ENCODE measurements at places on chromosomes 16 and 17.

- no peak for DNase-seq
Measured at GRCh38 chr16:85430523-85431421, 182.3 kb upstream of the GSE1 start.

- DNase-seq = no peak
Measured at GRCh38 chr17:28071891-28072606, 29.6 kb downstream of the NLK start.

GRCh38 chr17:65417406-65418221 lies 143.8 kb downstream of the AXIN2 start:
- DNase-seq = no peak

DNA sequence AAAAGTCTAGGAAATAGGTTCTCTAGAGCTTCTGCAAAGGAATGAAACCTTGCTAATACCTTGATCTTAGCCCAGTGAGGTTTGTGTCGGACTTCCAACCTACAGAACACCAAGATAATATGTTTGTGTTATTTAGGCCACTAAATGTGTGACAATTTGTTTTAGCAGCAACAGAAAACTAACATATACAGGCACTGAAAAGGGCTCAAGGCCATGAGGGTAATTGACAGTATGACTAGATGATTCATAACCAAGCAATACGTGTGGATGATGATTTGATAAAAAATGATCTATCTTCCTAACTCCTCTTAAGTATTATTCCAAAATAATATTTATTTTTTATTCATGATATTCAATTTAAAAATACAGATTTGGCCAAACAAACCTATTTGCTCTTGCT lies 27.7 kb upstream of the MED13 start:
- no peak for DNase-seq

GRCh38 chr16:72264771-72265170 lies 92.8 kb upstream of the PMFBP1 start:
- no peak for DNase-seq

GRCh38 chr16:81680444-81681275 lies 98.4 kb upstream of the PLCG2 start:
- DNase-seq = no peak

- DNase-seq = no peak
Measured at GRCh38 chr16:47781673-47782072, 320.5 kb downstream of the PHKB start.

DNA sequence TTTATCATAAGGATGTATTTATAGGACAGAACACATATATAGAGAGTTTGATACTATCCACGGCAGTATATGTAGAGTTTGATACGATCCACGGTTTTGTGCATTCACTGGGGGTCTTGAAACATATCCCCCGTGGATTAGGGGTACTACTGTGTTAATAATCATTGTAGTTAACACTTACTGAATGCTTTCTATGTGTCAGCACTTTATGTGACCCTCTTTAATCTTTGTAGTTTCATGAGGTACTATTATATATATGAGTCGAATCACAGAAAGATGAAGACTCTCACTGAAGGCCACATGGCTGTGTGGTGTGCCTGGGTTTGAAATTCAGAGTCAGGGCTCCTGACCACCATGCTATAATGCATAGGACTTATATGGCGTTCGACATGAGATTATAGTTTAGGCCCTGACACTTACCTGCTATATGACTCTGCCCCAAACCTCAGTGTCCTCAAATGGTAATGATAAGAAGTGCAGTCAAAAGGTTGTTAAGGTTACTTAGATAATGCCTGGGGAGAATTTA lies 4.3 kb upstream of the HEATR6 start:
- no peak for DNase-seq

DNA sequence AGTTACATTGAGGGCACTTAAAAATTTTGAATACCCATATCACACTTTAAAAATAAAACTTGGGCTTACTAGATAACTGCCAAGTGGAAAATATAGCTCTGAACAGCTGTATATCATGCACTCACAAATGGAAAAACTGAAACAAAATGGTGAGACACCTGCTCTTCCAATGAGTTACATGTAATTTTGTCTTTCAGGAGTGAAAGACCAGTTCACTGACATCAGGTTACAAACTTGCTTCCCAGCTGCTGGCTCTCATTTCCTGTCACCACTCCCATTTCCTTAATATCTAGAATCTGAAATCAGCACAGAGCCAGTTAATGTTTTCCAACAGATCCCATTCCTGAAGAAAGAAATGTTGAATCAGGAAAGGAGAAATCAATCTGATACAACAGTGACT lies 10.8 kb downstream of the CSNK2A2 start:
- DNase-seq = no peak

DNA sequence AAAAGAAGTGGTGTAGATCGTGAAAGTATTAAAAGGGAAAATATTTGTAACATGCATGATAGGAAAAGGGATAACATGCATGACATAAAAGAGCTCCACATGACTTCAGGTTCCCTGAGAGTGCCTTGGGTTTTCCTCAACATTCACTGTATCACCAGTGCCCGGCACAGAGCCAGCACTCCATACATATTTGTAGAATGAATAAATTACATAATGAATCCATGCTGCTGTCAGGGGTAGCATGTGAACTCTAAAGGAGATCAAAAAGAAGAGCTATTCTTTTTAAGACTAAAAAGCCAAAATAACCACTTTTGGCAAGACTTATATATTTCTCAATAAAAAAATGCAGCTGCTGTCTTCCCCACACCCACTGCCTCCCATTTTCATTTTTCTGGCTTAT lies 2.7 kb upstream of the ZNF594 start:
- DNase-seq = no peak

- DNase-seq = no peak
Measured at GRCh38 chr17:8019166-8019565, 16.8 kb downstream of the GUCY2D start.

DNA sequence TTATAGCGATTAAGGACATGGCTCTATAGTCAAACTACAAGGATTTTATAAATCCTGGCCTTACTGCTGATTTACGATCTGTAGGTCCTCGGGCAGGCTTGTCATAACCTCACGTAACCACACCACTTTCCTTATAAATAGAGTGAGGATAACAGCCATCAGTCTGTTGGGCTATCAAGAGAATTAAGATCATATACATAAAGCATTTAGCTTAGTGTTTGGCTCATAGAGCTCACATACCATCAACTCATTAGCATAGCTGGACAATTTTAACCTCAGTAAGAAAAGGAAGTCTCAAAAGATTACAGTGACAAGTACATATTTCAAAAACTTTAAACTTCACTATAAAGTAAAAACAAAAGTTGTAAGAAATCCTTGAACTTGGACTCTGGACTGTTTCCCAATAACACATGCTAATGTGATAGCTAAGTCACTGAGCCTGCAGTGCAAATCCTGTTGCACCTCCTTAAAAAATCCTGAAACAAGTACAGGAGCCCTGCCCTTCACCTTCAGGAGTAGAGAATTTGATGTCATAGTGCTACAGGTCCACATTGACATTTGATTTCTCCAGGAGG lies 20.8 kb upstream of the CLEC3A start:
- DNase-seq = no peak

DNA sequence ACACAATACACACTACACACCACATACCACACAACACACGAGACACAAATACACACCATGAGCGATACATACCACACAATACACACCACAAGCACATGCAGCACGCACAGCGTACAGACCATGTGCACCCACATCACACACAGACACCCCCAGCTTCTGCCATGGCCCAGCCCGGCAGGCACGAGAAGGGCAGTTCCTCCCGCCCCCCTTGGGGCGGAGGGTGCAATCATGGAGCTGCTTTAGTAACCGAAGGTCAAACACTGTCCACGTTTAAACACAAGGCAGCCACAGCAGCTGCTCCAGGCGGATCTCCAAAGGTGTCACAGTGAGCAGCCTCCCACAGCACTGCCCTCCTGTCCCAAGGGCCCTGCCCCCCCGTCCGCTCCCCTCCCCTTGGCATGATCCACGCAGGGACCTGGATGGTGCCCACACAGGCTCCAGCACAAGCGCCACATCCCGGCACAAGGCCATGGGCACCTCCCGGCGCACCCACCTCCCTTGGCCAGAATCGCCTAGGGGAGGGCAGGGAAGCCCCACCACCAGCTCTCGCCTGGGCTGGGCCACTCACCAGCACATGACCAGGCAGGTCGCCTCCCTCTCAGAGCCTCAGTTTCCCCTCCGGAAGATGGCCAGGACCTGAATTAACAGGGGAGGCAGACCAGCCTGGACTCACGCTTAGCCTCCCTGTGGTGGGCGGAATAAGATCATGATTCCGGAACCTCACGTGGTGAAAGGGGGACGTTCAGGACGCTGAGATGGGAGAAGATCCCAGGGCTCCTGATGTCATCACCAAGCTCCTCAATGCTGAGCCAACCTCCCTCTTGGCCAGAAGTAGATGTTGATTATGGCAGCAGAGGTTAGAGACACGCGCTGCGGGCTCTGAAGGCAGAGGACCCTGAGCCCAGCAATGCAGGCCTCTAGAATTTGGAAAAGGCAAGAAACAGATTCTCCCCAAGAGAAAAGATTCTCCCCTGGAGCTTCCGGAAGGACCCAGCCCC lies 32.6 kb upstream of the ZNF469 start:
- no peak for DNase-seq

GRCh38 chr16:61050547-61050946 lies 985.7 kb downstream of the CDH8 start:
- DNase-seq = no peak

GRCh38 chr17:41386227-41386626 lies 4.1 kb upstream of the KRT34 start:
- DNase-seq = no peak

DNA sequence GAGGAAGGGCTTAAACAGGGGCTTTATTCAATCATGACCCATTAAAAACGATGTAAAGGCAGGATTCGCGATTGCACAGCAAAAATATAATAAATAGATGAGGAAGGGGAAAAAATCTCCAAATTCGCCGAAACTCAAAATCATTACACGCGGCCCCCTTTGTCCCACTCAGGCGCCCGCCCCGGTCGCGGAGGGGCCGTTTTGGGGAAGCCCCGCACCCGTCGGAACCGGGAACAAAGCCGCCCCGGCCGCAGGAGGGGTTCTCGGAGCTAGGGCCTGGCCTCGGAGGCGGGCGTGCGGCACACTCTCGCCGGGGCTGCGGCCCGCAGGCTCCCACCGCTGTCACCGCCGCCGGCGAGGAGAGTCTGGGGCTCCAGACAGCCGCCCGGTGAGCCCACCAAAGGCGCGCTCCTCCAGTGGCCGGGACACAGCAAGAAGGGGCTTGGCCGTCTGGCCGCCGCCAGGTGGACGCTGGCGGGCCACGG lies 521 bp downstream of the C16orf87 start:
- DNase-seq = peak; percentile 11

Data from common myeloid progenitor, CD34-positive (primary cell).